ENCODE measurements at places on chromosomes 13 and 19.

DNA sequence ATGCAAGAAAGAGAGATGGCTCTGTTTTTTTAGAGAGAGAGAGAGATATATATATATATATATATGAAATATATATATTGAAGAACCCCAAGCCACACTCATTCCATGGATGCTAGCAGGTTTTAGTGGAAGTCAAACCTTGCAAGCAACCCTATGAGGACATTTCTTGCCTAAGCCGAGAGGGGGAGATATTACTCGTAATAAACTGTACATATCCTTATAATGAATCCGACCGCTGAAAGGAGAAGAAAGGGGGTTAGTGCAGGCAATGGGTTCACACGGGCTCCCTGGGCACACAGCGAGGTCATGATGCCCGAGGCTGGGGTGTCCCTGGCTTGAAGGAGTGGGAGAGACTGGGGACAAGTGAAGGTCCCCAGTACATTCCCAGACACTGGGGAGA, 78.3 kb downstream of the IER2 start:
- no peak for DNase-seq

GRCh38 chr19:13033819-13034611, 38.7 kb downstream of the NFIX start:
- no peak for DNase-seq

GRCh38 chr13:45490068-45490467, 25.3 kb downstream of the COG3 start:
- no peak for DNase-seq

DNA sequence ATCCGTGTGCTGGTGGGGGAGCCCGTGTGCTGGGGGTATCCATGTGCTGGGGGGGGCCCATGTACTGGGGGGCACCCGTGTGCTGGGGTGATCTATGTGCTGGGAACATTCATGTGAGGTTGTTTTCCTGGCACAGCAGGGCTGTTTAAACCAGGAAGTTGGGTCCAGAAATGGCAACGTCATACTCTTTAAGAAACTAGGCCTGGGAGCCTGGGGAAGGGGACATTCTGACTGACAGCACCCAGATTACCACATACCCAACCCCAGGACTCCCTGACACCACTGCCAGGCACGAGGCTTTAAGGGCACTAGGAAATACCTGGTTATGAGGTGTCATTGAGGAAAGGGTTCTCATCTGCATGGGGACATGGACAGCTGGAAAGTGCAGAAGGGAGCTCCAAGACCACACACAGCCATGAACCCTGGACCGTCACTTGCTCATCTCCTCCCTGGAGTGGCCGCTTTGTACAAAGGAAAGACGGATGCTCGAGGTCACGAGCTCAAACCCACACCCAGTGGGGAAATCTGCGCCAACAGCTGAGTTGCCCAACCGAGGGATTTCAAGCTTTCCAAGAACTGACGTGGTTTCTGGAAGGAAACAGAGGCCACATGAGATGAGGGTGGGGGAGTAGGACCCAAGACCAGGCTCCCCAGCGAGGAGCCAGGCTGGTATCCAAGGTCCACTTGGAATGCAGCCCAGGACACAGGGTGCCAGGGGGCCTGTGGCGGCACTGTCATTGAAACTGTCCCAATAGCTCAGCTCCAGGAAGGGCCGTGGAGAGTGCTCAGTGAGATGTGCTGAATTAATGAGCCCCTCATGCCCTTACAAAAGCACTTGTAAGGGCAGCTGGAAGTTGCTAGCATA, 40.9 kb downstream of the RAB20 start:
- no peak for DNase-seq

DNA sequence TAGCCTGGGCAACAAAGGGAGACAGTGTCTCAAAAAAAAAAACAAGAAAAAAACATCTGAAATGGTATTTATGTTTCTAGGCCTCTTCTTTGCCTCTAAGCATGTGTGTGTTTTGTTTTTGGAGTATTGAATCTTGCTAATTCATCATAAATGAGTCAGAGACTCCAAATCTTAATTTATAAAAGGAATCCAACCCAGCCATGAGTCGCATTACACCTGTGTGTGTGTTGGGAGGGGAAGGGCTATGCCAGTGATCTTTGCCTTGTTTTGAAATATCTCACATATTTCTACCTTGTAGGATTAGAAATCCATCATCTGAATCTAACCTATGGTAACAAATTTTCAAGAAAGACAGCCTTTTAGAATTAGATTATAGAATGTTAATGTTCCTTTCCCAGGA, 4.0 kb downstream of the ZNF331 start:
- DNase-seq = no peak

GRCh38 chr13:101941095-101941783, 460.6 kb downstream of the FGF14 start:
- DNase-seq = no peak

DNA sequence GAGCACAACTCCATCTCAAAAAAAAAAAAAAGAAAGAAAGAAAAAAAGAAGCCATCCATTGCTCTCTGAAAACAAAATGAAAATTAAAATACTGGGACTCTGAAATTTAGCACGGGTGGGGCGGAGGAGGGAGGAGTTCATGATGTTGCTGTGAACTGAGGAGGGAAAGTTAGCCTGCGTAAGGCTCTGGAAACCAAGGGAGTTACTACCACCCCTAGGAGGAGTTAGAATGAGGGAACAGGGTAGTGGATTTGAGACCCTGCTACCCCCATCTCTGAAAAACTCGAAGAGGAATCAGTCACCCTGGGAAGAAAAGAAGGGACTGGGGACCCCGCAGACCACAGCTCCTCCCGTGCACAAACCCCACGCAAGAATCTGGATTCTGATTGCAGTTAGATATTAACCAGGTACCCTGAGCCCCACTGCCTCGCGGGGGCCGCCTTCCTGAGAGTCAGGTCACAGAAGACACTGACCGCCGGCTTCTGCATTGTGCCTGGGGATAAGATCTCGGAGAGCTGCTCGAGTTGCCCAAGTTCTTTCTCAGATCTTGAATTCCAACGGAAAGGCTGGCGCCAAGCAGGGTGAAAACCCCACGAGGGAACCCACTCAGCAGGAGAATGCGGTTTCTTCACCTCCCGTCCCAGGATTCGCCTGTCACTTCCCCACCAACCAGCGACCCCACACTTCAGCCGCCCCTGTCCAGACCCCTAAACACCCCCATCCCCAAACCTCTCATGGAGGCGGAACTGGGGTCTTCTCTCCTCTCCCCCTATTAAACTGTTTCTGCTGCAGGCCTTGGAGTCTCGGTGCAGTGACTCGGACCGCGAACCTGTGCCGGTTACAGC, 870 bp downstream of the ZNF442 start:
- DNase-seq = no peak

DNA sequence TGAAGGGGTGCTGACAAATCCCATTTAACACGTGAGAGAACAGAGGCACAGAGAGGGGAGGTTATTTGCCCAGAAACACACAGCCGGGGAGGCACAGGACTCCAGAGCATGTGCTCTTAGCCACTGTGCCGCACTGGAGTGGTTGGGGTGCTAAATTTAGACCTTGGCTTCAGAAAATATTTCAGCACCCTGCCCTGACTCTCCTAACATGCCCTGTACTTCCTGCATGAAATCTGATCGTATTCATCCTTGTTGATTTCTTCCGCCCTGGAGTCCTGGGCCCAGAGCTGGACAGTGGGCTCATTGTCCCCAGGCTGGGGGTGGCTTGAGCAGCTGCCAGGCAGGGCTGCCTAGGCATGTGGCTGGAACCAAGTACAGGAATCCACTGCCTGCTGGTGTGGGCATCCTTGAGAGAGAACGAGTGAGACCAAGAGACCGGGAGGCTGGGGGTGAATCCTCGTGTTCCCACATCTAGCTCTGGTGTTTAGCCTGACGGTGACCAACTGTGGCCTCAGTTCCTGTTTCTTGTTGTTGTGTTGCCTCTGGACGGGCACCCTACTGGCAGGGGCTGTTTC, 5.3 kb downstream of the SLC27A1 start:
- no peak for DNase-seq

DNA sequence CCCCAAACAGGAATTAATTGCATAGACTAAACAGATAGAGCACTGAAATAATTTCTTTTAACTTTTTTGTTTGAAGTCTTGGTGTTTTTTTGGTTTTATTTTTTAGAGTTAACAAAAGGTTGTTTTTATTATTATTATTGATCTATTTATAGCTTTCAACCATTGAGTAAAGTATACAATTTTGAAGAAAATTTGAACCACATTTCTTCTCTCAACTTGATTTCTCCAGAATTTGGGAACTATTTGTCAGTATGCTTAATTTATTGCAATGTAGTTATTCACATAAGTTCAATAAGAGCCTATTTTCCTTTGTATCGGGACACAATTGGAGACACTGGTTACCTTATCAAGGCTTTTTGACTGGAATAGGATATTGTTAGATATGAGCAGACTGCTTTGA, 1045.6 kb upstream of the PCDH9 start:
- DNase-seq = no peak

DNA sequence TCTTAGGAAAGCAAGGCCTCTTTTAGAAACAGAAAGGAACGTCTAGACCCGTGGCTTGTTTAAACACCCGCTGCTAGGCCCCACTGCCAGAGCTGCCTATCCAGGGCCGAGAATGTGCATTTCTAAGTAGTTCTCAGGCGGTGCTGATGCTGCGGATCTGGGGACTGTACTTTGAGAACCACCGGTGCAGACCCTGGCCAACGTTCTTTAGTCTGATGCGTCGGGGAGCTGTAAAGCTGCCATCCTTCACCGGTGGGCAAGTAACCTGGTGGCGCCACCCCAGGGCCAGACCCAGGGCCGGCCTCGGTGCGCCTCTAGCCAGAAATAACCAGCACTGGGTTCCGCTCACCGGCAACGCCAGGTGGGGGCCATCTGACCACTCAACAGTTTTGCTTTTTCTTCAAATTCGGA, 47.1 kb downstream of the TGDS start:
- DNase-seq = no peak
